ENCODE measurements at places on chromosomes 2 and 18.

GRCh38 chr2:28135324-28135723 is 244.8 kb downstream of the BABAM2 start:
- DNase-seq: peak; percentile 42

- DNase-seq: no peak
These were observed 170.9 kb downstream of the BCL2 start for GRCh38 chr18:63148449-63149301.

- peak; percentile 76 for DNase-seq
These were observed 75.4 kb upstream of the ZEB2 start for GRCh38 chr2:144595279-144595678.

DNA sequence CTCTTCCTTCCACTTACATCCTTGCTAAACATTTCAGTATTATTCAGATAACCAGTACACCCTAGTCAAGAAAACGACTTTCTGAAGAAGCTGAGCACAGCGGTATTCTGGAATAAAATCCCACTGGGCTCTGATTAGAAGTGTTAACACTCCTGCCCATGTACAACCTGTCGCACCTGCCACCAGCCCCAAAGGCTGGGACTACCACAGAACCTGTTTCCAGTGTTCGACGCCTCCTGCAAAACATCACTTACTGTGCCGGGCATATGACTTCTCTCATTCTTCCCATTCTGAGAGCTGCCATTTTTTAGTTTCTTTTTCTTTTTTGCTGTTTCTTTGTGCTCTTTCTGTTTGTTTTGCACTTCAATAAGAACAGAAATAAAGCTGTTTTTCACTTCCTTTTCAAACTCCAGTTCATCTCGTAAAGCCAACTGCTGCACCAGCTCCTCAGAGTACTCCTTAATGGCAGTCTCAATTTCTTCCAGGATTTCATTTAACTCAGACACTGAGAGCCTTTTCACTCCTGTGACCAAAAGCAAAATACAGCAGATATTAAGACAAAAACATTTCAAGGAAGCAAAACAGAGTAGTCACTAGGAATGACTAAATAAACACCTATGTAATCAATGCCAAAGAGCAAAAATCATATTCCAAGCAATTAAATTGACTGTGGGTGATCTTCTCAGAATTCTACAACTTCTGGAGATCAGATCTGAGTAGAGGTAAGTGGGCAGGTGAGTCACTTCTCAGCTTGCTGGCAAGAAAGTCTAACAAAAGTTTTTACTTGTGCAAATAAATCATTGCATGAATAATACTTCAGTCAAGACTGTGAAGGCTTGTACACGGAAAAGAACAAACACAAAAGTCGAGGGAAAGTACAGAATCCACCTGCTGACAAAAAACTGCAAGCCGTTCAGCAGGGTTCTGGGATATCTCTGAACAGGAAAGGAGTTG is 19.3 kb downstream of the FEZ2 start:
- DNase-seq: no peak

DNA sequence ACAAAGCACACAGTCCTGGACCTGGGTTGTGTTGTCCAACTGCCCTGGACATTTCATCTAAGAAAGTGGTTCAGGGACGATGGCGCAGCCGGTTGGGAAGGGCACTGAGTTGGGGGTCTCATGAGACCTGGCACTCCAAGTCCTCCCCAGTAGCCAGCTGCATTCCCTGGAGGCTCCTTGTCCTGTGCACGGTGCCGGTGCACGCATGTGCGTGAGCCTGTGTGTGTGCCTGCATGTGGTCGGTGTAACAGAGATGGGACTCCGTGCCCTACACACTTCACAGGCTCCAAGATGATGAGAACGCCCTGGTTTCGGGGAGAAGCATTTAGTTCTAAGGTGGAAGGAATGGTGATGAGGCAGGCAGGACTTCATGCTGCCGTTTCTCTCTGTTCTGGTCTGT is 124.9 kb upstream of the PXDN start:
- DNase-seq: no peak

- peak; percentile 32 for DNase-seq
These were observed 126.6 kb upstream of the RMDN2 start for GRCh38 chr2:37798315-37799005.

DNA sequence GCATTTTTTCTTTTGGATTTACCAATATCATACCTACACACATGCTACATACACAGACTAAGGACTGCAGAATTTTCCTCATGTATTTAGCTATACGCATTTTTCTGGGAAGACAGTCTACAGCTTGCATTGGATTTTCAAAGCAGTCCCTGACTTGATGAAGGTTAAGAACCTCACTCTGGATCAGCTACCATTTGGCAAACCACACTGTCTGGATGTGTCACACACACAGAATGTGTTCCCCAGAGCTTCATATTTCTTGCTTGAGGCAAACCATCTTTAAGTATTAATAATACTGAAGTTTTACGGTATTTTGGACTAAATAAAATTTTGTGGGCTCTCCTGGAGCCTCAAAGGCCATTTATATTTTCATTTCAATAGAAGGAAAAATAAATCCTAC is 102.3 kb downstream of the TCF4 start:
- DNase-seq: no peak

Measured in hematopoietic multipotent progenitor cell treated with erythropoietin and hydrocortisone succinate and interleukin-3 and kit ligand, for 4 days (in vitro differentiated cells).